Upper lobe of right lung (tissue), 1 donor: ENCODE measurements at places on chromosomes 1 and 21. TPM values are rescaled to one million over a fixed set of nuclear protein-coding genes. Genes with fewer than 3 reads are reported as not detected.

Gene CD5L
- total RNA-seq = 0.93 TPM

Gene HENMT1
- 5.6 TPM for total RNA-seq

Gene KCNK2
- 0.26 TPM for total RNA-seq

- no peak for DNase-seq
Measured at GRCh38 chr1:2833454-2834145, 32.1 kb upstream of the TTC34 start.

DNA sequence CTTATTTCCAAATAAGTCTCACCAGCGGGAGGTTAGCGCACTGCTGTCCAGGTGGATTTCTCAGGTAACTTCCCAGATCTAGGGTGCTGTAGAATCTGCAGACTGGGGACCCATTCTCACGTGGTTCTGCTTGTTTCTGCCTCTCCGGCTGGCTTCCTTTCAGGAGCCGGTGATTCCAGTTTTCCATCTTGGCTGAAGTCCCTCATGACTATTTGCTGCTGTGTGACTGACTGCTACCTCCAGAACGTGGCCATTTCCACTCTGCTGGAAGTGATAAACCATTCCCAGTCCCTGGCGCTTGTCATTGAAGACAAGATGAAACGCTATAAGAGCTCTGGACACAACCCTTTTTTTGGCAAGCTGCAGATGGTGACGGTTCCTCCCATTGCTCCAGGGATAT, 76.0 kb downstream of the DOP1B start:
- DNase-seq = no peak

DNA sequence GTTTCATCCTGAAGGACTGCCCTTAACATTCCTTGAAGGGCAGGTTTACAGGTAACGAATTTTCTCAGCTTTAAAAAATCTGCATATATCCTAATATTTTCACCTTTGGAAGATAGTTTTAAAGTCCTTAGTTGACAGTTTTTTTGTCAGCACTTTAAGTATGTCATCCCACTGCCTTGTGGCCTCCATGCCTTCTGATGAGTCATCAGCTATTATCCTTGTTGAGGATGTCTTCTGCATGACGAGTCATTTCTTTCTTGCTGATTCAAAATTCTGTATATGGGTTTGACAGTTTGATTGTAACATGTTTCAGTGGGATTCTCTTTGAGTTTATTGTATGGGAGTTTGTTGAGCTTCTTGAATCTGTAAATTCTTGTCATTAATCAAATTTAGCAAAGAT, 500.6 kb downstream of the DISC1 start:
- no peak for DNase-seq

GRCh38 chr1:177952249-177952648, 17.6 kb downstream of the SEC16B start:
- DNase-seq = no peak

- no peak for DNase-seq
Measured at GRCh38 chr1:178959543-178960460, 65.9 kb upstream of the FAM20B start.

DNA sequence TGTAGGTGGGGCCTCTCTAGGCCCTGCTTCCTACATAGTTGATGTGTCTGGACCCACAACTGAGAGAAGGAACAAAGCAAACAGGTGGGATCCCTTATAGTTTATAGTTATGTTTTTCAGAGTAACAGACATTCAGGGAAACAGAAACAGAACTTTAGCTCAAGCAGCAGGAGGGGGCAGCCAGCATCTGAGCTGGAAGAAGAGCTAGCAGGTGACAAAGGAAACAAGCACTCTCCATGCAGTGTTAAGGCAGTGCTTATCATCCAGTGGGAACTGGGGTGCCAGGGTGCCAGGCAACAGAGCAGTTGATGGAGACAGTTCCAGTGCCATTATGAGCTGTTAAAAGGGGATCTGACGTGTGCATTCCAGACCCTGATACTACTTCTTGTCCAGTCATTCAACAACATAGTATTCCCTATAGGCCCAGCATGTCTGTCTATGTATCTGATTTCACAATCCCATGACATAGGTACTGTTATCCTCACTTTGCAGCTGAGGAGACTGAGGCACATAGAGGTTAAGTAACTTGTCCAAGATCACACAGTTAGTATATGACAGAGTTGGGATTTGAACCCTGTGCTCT, 13.5 kb downstream of the HIVEP3 start:
- no peak for DNase-seq

GRCh38 chr1:54012008-54012325, 6.0 kb downstream of the LDLRAD1 start:
- peak; percentile 58 for DNase-seq

DNA sequence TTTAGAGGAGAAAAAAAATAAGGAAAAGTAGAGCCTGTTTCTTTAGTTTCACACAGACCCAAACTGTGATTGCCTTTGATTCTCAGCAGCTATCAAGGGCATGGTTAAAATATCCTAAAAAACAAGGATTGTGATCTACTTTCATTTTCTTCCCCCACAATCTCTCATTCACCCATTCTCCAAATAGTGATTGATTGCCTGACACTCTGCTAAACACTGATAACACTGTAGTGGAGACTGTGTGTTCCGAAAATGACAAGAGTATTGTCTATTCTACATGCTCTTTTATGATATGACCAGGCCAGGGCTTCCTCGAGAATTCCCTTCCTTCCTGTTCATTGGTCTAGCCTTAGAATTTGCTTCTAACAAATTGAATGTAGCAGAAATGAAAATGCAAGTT, 40.2 kb downstream of the PRMT6 start:
- no peak for DNase-seq

- no peak for DNase-seq
Measured at GRCh38 chr1:93518516-93518915, 70.6 kb downstream of the FNBP1L start.
